ENCODE measurements at places on chromosomes 7 and 10. TPM values are rescaled to one million over a fixed set of nuclear protein-coding genes. Genes with fewer than 3 reads are reported as not detected.

GRCh38 chr7:102047-102711, 90.2 kb upstream of the FAM20C start:
- no peak for DNase-seq

The ADAM12 gene
- 22.5 TPM for total RNA-seq

DNA sequence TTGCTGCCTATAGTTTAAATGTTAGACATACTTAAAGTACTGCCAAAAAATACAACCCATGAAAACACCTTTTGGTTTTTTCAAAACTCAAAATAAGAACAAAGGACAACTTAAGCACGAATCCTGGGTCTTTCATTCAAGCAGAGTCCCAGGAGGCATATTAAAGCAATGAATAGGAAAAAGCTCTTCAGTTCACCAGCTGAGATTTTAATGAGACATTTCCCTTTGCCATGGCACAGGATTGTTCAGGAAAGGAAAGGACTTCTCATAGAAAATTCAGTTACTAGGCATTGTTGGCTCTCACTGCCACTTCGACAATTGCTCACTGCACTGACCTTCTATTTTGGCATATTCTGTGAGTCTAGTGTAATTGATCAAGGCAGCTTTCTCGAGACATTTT, 133.5 kb upstream of the FEZF1 start:
- DNase-seq = no peak

DNA sequence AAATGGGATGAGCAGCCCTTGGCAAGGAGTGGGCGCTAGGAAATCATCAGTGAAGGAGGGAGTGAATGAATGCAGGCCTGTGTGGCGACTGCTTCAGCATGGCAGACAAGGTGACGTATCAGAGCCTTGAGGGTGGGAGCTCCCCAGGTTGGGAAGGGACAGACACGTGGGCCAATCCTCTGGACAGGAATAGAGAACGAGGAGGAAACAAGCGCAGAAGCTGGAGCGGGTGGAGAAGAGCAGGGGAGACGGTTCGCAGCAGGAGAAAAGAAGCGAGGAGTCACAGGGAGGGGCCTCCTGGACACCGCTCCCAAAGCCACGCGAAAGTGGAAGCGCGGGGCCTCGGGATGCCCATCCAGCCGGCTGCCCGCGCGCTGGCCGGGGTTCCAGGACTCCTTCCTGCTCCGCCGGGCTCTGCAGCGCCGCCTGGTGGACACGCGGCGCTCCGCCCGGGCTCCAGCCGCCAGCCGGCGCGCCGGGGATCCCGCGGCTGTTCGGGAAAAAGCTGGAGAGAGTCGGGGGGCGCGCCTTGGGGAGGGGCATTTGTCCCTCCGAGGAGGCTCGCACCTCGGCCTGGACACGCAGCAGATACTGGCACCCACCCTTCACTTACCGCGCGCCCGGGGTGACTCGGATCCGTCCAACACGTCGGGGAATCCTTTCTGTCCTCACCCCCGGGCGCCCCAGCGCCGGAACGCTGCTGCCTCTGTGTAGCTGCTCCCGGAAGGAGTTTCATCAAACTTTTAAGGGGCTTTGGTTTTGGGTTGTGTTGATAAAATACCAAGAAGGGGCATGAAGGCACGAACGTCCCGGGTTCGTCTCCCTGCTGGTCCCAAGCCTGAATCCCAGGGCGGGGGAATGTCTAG, 6.3 kb downstream of the ZNF503 start:
- DNase-seq = no peak

DNA sequence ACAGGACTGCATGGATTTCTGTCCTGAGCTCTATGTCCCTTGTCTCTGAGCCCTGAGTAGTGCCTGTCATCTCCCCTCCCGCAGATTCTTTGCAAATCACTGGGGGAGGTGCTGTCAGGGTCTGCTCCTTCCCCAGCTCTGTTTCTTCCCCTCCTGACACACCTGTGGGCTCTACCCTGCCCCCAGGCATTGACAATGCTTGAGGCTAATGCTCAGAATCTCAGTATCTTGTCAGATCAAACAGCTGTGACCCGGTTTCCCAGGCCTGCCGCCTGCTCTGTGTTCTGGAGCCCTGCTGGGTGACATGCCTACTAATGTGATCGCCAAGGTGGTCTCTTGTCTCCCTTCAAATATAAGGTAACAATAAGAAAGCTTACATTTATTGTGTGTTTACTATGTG, 209.0 kb downstream of the POU6F2 start:
- no peak for DNase-seq

DNA sequence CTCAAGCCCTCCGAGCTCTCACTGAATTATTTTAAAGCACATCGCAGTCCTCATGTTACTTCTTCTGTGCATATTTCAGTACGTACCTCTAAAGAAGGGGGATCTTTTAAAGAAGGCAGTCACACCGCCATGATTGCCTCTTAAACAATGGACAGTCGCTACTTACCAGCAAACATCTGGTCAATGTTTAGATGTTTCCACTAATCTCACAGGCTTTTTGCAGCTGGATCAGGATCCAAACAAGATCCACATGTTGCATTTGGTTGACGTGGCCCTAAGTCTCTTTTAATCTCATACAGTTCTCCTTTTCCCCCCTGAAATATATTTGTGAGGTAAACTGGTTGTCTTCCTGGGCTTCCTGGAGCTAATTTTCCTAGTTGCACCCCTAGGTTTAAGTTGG, 50.0 kb downstream of the PRF1 start:
- DNase-seq = peak; percentile 52

DNA sequence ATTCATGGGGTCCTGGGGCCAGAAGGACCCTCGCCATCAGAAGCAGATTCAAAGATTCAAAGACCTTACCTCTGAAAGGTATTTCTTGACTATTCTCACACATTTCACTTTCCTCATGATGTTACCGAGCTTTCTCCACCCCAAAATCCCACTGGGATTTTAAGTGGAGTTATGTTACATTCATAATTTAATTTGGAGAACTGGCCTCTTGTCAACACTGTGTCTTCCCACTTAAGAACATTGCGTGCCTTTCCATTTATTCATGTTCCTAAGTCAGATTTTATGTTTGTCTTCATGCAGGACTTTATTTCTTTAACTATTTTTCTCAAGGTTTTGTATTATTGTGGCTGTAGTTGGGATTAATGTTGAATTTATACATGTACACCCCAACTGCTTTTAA, 123.5 kb upstream of the BMPER start:
- peak; percentile 21 for DNase-seq

DNA sequence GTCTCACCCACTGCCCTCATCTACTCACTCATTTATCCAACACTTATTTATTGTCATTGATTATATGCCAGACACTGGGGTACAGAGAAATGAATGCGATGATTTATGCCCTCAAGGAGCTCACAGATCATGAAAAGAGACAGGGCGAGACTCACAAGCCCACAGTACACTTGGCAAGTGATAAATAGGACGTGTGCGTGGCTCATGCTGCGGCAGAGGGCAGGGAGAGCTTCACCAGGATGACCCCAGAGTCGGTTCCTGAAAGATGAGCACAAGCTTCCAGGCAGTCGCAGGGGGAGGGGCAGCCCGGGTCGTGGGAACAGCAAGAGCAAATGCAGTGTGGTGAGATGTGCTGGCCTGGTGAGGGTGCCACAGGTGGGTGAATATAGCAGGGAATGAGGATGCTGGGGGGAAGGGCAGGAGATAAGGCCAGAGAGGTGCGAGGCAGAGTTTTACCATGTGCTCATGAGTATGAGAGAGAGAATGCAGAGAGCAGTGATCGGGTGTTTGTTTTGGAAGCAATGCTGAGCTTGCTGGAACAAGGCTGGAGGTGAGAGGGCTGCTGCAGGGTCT, 70.9 kb downstream of the ATXN7L1 start:
- DNase-seq = no peak

DNA sequence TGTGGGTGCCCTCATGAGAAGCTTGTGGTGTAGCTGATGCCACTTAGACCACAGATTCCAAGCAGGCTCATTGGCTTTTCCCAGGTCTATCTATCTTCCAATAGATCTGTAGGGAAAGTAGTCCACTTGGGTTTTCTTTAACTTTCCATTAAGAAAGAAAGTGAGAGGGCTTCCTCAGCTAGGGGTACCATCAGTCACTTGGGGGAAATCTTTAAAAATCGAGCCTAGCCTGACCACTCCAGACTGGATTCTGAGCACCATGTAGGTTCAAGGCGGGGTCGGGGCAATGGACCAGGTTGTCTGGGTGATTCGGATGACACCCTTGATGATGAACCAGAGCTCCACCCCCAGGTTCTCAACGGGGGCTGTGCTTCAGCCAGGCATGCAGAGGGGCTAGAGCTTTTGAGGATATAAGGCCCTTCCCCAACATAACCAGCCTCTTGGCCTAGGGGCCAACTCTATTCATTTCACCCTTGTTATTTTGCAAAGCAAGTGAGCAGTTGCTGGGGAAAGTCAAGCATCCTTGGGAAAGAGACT, 27.0 kb downstream of the ITPRIP start:
- no peak for DNase-seq

DNA sequence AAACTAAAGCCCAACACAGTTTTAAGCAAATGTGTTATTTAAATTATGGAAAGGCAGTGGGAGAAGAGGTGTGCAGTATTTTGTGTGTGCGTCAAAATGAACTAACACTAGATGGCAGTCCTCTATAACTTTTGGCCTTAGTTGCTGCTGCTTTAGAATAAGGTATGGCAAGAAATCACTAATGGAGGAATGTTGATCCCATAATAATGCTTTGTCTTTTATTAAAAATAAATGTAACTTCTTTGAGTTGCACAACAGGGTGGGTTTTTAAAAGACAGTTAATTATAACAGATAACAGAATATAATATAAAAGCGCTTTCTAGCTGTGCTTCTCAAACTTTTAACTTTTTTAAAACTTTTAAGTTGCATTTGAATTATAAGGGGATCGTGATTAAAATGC, 56.4 kb downstream of the BBS9 start:
- peak; percentile 60 for DNase-seq

The GLCCI1 gene
- total RNA-seq = 6.9 TPM

DNA sequence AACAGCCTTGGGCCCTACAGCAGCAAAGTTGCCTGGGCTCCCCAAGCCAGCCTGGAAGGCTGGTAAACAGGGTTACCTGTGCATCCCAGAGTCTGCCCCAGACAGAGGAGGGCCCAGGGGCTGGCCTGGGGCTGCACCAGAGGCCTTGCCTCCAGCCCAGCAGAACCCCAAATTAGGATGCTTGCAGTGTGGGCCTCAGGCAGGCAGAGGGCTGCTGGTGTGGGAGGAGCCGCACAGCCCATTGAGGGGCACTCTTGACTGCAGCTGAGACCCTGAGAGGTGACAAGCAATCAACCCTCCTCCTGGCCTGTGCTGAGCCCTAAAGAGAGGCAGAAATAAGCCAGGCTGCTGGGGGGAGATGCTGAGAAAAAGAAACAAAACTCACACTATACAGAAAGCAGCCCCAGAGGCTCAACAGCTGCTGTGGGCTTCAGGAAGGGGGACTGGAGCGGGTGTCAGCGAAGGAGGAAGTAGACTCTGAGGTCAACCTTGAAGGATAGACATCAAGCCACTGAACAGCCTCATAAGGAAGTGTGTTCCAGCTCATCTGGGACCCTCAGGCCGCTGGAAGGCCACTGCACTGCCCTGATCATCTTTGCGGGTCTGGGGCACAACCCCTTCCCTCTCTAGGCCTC, 6.6 kb downstream of the AIFM2 start:
- no peak for DNase-seq

- no peak for DNase-seq
Observed at GRCh38 chr10:71309919-71310318, 9.1 kb upstream of the SLC29A3 start.

GRCh38 chr7:128714701-128715495, 24.3 kb upstream of the CALU start:
- DNase-seq = no peak

The MYOF gene
- 263 TPM for total RNA-seq

GRCh38 chr10:122152544-122152943, 118.6 kb upstream of the BTBD16 start:
- DNase-seq = no peak

The NEBL gene
- total RNA-seq = under 0.01 TPM

The DOCK4 gene
- total RNA-seq = 43.6 TPM

The ARHGEF5 gene
- total RNA-seq = 1.9 TPM

GRCh38 chr10:6394084-6394483, 186.0 kb downstream of the PRKCQ start:
- no peak for DNase-seq
